ENCODE measurements at places on chromosomes 12 and 14.

DNA sequence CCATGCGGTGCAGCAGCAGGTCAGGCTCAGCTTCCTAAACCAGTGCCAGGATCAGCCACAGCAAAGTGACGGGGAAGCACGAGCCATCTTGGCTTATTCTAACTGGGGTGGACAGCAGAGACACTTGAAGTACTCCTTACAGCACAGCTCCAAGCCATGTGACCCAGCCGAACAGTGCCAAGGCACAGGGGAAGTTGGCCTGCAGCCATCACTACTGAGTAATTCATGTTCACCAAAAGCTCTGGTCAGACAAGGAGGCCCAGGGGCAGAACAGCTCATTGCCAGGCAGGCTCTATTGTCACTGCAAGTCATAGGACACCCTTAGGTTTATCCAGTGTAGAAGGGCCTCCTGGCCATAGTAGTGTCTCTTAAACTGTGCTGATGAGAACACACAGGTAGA is 23.4 kb upstream of the SLC35F4 start:
- no peak for DNase-seq

GRCh38 chr14:99057576-99058083 is 214.4 kb downstream of the BCL11B start:
- no peak for DNase-seq

- DNase-seq, result no peak
Measured at GRCh38 chr14:22547313-22547947, 41.6 kb downstream of the DAD1 start.

GRCh38 chr12:61542551-61542950 is 717.7 kb upstream of the USP15 start:
- DNase-seq, result no peak

- no peak for DNase-seq
Measured at GRCh38 chr12:50242751-50243191, 40.5 kb downstream of the LIMA1 start.

GRCh38 chr14:29301571-29301970 is 535.0 kb downstream of the FOXG1 start:
- DNase-seq, result no peak

DNA sequence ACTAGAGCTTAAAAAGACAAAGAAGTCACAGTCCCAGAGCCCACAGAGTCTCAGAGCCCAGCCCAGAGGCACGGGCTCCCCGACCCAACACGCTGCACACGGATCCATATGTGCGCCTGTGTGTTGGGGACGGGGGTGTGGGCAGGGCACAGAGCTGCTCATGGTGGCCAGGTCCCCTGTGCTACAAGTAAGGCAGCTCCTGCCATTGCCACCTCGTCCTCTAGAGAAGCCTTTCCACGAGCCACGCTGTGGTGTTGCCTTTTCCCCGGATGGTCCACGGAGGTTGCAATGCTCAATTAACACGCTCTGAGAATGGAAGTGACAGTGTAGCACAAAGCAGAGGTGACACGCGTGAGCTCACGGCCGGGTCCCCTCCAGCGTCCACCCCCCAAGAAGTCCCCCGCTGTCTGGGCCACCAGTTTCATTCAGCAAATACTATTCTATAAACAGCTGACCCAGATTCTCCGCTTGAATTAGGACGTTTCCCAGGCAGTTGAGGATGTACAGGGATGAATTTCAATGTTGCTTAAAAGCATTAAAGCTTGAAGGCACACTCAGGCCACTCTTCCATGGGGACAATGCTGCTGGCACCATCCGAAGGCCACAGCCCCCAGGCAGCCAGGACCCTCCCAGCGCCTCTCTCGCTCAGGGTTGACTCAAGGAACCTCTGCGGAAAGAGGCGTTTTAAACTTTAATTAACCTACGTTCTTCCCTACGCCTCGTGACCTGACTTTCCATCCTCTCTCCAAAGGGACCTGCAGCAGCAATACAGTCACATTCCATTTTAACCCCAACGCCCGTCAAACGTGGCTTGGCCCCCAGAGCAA is 22.7 kb upstream of the EIF5 start:
- DNase-seq, result no peak

Measured in neuronal stem cell (in vitro differentiated cells).